Motor neuron (in vitro differentiated cells): ENCODE measurements at places on chromosomes 3 and 15. TPM values are rescaled to one million over a fixed set of nuclear protein-coding genes. Genes with fewer than 3 reads are reported as not detected.

The EAF2 gene
- 2.2 and 3.0 TPM in 2 replicates for total RNA-seq

- no peak for ATAC-seq
Measured at GRCh38 chr3:186969607-186970006, 39.3 kb downstream of the ST6GAL1 start.

The LDHAL6B gene
- 0.33 and 0.34 TPM in 2 replicates for total RNA-seq

- no peak for ATAC-seq
Measured at GRCh38 chr15:69562564-69562963, 109.9 kb downstream of the RPLP1 start.

- ATAC-seq = peak; percentile 87
Measured at GRCh38 chr3:108914774-108915641, 38.7 kb downstream of the GUCA1C start.

DNA sequence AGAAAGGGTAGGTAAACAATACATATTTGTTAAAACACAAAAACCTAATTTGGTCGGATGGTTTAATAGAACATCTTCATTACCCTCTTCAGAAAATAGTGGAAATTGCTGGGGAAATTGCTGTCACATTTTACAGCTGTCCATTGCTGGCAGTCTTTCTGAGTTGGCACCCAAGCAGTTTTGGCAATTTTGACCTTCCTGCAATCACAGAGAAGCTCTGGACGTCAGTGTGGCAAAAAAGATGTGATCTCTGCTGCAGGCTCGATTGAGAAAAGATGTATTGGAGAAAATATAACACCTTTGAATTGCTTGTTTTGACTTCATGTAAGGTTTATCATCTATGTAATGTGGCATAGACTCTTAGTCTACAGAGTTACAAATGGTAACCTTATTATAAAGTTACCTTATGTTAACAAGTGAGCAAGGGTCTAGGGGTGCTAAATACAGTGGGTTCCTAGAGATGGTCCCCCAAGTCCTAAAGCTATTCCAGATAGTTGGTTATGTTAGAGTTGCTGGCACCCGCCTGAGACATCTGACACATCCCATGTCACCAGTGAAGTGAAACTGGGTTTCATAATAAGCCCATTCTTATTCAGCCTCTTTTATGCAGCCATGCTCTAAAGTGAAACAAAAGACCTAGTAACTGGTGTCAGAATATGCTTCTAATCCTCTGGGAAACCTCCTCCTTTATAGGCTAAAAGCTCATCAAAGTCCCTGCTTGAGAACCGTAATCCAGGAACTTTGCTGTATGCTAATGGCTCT lies 14.0 kb downstream of the UBE2E1 start:
- peak; percentile 30 for ATAC-seq

- no peak for ATAC-seq
Measured at GRCh38 chr3:189249987-189250386, 78.2 kb downstream of the TPRG1 start.

The SEMA5B gene
- 3.1 and 3.6 TPM in 2 replicates for total RNA-seq

GRCh38 chr3:56001991-56002390 lies 466.3 kb downstream of the ERC2 start:
- no peak for ATAC-seq

The FAM81A gene
- total RNA-seq = 1.2 and 1.3 TPM in 2 replicates

GRCh38 chr3:46706771-46707582 lies 5.8 kb downstream of the TMIE start:
- no peak for ATAC-seq

DNA sequence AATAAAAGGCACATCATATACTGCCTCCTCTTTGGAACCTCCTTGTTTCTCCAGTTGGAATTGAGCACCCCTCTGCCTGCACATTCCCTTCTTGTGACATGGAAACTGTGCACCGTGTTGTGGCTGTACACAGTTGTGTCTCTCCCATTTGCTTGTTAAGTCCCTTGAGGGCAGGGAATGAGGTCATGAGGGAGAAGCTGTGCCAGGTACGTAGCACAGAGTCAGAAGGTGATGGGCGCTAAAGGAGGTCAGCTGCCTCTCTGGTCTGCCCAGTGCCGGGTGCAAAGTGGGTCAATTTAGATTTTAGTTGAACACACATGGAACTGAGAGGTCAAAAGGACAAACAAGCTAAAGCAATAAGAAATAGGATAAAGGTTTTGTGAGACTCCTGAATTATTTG lies 124.4 kb downstream of the FAM43A start:
- no peak for ATAC-seq

The CFAP91 gene
- 10.6 and 11.3 TPM in 2 replicates for total RNA-seq

- no peak for ATAC-seq
Measured at GRCh38 chr3:71376911-71377310, 206.6 kb downstream of the FOXP1 start.

The SCG3 gene
- total RNA-seq = 0.21 TPM in 1 of 2 replicates, not detected in the other

GRCh38 chr3:195151866-195152541 lies 119.0 kb downstream of the XXYLT1 start:
- peak; percentile 28 for ATAC-seq

GRCh38 chr3:184648636-184649035 lies 63.2 kb downstream of the MAGEF1 start:
- no peak for ATAC-seq

DNA sequence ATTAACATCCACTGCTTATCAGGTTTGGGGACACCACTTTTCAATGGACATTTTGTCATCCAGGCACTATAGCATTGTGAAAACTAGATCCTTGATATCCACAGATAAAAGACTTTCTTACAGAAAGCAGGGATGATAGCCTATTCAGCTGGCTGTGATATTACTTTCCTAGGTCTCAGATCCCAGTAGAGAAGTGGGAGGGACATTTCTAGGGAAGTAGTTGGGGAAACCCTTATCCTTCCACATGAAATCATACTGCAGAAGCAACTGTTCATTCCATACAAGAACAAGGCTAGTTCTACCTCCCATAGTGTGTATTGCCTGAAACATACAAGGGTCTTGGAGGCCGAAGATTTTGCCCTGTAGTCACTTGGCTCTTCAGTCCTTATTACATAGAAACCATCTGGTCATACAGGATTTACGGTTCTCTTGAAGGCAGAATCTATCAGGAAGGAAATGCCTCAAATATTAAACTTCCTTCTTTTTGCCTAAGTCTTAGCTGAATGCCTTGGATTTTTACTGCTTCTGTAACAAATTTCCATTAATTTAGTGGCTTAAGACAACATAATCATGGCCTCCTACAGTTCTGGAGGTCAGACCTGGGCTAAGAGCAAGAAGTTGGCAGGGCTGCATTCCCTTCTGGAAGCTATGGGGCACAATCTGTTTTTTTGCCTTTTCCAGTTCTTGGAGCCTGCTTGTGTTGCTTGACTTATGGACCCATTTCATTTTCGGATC lies 119.4 kb downstream of the ECT2 start:
- ATAC-seq = no peak

The PAQR5 gene
- 0.78 and 1.1 TPM in 2 replicates for total RNA-seq

- no peak for ATAC-seq
Measured at GRCh38 chr15:57485869-57486268, 105.8 kb upstream of the MYZAP start.

GRCh38 chr3:37229740-37230139 lies 55.4 kb upstream of the LRRFIP2 start:
- ATAC-seq = no peak

- ATAC-seq = peak; percentile 39
Measured at GRCh38 chr3:175274056-175274455, 414.9 kb downstream of the NAALADL2 start.

- no peak for ATAC-seq
Measured at GRCh38 chr3:136973352-136973751, 15.6 kb downstream of the IL20RB start.

The ANKRD34C gene
- total RNA-seq = 0.05 and 0.09 TPM in 2 replicates

The RAB7A gene
- total RNA-seq = 38.4 and 40.4 TPM in 2 replicates

GRCh38 chr15:45150481-45150880 lies 20.7 kb downstream of the DUOX1 start:
- ATAC-seq = no peak

- no peak for ATAC-seq
Measured at GRCh38 chr15:80641384-80641783, 53.7 kb upstream of the ABHD17C start.

The EHD4 gene
- 44.1 and 45.8 TPM in 2 replicates for total RNA-seq

GRCh38 chr3:123813876-123814275 lies 70.3 kb downstream of the MYLK start:
- no peak for ATAC-seq

The SPINK8 gene
- not detected in 2 replicates for total RNA-seq

- no peak for ATAC-seq
Measured at GRCh38 chr3:106435899-106436453, 567.2 kb upstream of the CBLB start.

DNA sequence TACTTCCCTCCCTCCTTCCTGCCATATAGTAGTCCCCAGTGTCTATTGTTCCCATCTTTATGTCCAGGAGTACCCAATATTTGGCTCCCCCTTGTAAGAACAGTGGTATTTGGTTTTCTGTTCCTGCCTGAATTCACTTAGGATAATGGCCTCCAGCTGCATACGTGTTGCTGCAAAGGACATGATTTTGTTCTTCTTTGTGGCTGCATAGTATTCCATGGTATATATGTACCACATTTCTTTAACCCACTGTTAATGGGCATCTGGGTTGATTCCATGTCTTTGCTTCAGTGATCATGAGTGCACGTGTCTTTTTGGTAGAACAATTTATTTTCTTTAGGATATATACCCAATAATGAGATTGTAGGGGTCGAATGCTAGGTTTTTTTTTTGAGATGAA lies 19.3 kb downstream of the SPRED1 start:
- ATAC-seq = no peak

DNA sequence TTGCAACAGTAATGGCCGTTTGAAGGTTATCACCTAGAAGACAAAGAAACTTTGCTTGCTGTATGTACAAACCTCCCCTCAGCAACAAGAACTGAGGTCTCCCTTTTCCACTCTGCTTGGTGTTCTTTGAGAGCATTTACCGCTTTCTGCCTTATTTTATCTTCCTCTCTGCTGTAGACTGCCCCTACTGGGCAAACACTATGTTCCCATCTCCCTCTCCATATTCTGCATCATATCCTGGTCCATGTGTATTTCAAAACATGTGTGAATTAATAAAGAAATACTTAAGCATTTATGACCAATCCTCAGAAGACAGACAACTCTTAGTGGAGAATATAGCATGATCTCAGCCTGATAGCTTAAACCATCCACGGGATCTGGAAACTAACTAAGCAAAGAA lies 64.4 kb downstream of the ATP13A5 start:
- ATAC-seq = no peak

The SERINC4 gene
- 1.1 and 1.3 TPM in 2 replicates for total RNA-seq
